ENCODE measurements at places on chromosomes 12 and 14.
A peak's percentile ranks its signal among the peaks of the same experiment; 100 is the strongest.

DNA sequence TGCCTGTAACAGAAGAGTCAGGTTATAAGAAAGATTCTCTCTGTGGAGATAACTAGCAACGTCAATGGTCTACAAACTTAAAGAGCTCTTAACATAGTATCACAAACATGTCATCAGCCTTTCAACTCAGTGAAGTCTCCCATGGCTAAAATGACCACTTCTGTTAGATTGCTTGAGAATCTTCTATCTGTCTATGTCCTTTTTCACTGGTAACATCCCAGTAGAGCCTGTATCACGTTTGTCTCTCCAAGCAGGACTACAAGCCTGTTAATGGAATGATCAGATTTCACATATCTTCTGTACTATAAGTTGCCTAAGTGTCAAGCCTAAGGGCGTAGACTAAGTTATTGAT, 50.7 kb downstream of the SLC2A13 start:
- no peak for DNase-seq

DNA sequence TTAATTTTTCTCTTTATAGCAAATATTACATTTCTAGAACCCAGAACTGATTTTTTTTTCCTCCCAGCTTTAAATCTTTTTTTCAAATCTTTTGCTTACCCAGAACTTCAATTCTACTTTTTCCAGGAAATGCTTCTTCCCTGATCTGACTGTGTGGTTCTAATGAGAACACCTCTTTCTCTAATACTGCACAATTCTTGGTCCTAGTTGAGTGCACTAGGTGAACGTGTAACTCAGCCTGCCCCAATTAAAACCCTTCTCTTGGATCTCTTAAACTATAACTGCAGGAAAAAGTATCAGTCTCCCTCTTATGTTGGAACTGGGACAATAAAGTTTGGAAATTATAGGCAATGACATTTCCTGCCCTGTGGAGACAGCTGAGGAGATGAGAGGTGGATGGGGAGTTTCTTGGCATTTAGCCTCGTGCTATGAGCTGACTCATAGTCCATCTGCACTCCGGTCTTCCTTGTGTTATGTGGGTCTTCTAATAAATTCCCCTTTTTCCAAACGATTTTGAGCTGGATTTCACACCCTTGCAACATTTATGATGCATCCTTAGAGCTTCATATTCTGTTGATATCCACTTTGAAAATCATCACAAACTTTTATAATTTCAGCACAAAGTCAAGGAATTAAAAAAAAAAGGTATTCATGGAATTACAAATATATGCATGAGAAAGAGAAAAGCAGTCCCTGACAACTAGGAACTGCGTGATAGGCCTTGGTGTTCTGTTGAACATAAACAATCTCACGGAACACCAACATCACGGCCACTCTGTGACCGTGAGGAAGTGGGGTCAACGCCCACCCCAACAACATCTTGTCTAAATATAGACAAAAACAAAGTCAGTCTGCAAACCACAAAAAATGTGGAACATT, 52.4 kb downstream of the BRMS1L start:
- DNase-seq: peak; percentile 15

GRCh38 chr14:54665946-54666345, 99.0 kb downstream of the SAMD4A start:
- DNase-seq: no peak

- no peak for DNase-seq
These were observed 84.4 kb downstream of the TMEM132D start for GRCh38 chr12:129819391-129819790.

DNA sequence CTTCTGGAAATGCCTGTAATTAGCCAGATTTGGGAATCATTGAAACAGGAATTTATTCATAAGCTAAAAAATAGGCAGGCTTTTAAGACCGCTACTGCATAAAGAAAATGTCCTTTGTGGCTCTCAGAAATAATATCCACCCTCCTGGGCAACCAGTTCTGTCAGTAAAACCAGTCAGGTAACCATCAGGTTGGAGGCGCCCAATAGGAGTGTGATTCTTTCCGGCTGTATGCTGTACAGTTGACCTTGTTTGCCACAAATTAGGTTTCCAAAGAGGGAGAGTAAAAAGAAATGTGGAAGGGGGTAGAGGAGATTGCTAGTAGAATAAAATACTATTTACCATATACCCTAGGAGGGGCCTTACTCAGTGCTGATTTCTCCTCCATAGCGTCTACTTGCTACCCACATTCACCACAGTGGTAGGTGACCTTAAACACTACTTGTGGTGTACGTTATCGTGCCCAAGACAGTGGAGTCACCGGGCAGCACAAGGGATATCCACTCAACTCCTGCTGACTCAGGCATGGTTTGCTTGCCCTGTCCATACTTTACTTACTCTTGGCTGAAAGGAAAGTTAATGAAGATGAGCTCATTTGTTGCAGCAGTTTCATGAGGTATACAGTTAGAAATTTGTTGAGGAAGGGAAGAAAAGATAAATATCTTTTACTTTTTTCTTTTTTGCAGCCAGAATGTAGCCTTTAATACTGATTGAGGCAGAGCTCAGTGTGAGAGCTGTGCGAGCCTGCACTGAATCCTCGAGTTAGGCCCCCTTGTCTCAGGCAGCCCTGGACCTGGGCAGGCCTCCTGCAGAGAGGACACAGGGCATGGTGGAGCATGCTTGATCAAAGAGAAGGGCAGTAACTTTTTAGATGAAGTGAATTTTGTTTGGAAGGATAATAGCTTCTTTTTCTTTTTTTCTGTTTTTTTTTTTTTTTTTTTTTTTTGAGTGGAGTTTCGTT, 76.7 kb downstream of the DIP2B start:
- no peak for DNase-seq

GRCh38 chr14:100063314-100063941, 1.8 kb upstream of the EVL start:
- DNase-seq: no peak

DNA sequence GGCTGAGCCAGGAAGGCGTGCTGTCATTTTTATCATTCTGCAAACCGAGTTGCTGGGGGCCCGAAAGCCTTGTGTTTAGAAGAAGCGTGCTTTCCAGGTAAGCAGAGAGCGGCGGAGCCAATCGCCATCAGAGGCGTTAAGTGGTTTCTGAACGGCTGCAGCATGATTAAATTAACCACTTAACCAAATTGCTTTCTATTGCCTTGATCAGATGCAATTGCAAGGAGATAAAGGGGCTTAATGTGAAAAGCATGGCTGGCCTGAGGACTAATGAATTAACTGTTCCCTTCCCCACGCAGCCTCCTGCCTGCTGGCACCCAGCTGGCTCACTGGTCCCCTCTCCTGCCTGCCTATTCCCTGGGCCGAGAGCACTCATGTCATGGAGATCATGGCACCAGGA, 36.6 kb upstream of the CHGA start:
- no peak for DNase-seq

GRCh38 chr12:12180136-12180535, 86.7 kb downstream of the LRP6 start:
- no peak for DNase-seq

GRCh38 chr12:109169686-109170085, 53.3 kb downstream of the ACACB start:
- no peak for DNase-seq

GRCh38 chr12:132188916-132189325, 44.7 kb downstream of the NOC4L start:
- DNase-seq: no peak

- no peak for DNase-seq
These were observed 52.0 kb upstream of the CCDC63 start for GRCh38 chr12:110794623-110795280.

- no peak for DNase-seq
These were observed 35.3 kb downstream of the STX2 start for GRCh38 chr12:130803702-130804101.

GRCh38 chr12:1204581-1205121, 213.6 kb downstream of the ERC1 start:
- no peak for DNase-seq

GRCh38 chr12:10673659-10674384, at the start of gene STYK1:
Gene STYK1 (minus strand): TSS chr12:10674052. CDS start chr12:10634618, 39,434 bp downstream.
- no peak for DNase-seq

DNA sequence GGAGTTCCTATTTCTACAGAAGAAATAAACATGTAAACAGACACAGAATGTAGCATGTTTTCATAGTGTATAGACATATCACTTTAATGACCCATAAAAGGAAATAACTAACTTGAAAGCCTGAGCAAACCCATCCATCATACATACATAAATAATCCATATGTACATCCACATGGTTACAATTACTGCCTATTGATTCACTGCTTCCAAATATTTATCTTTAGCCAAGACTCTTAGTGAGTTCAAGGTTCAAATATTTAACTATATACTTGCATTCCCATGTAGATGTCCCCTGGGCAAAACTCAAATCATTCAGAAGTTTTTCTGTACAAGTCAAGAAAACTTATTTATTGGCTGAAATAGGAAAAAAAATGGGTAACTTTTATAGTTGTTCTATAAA, 95.4 kb downstream of the CCER1 start:
- DNase-seq: no peak

DNA sequence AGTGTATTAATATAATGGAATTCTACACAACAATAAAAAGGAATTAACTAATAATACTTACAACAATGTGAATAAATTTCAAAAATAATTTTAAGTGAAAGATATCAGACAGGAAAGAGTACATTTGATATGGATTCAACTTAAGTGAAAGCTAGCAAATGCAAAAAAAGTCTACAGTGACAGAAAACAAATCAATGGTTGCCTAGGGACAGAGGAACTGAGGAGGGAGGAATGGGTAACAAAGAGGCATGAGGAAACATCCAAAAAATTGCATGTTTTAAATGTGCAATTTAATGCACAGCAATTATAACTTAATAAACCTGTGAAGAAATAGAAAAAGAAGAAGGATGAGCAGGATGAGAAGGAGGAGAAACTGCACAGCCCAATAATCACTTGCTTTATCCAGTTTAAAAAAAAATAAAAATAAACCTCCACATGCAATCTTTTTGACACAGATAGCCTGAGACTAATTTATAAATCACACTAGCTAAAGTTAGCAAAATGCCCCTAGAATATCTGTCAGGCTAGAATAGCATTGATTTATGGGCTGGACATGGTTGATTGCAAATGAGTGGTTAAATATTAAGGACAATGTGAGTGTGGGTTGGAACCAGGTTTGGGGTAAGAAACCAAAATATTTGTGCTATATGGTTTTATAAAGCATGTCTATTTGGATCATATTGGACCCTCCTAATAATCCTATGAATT, 1089.1 kb downstream of the TRHDE start:
- DNase-seq: no peak

DNA sequence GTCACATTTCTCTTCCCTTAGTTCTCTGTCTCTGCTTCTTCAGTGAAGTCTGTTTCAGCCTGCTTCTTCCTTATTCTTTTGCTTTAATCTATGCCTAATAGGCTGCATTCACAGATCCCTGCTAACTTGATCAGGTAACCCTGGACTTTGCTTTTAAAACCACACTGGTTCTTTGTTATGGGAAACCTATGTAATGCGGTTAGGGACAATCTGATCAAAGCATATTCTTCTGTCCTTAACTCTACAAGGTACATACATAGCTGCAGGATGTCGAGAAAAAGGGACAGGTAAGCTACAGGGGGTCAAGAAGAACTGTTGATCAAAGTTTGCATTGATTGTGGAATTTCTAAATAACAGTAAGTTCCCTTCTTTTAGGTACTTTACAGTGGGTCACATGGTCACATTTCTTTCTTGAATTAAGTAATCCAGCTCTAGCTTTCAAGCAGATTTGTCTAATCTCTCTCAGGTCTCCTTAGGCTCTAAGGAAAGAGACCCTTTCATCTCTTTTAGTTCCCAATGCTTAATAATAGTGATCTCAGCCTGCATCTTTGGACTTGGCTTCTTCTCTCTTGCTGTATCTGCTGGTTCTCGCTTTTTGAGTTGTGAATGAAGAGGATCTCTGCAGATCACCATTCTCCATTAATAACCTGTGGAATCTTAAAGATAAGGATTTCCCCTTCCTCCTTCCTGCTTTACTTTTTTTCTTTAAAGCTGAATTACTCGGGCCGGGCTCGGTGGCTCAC, 3.8 kb downstream of the COPZ1 start:
- DNase-seq: no peak

- DNase-seq: no peak
These were observed 275.2 kb upstream of the FLRT2 start for GRCh38 chr14:85254711-85255110.

DNA sequence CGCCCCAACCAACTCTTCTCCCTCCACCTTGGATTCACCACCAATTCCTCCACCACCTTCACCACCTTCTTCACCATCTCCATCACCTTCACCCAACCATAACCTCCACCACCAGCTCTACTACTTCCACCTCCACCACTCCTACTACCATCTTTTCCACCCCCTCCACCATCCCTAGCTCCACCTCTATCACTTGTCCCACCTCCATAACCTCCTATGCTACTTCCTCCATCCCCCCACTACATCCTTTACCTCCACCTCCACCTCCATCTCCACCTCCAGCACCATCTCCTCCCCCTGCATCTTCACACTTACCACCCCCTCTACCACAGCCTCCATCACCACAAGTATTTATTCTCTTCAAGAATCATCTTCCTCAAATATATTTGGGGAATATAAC, 254.9 kb upstream of the EGLN3 start:
- DNase-seq: no peak

GRCh38 chr12:124947013-124947412, 32.6 kb upstream of the UBC start:
- DNase-seq: no peak

DNA sequence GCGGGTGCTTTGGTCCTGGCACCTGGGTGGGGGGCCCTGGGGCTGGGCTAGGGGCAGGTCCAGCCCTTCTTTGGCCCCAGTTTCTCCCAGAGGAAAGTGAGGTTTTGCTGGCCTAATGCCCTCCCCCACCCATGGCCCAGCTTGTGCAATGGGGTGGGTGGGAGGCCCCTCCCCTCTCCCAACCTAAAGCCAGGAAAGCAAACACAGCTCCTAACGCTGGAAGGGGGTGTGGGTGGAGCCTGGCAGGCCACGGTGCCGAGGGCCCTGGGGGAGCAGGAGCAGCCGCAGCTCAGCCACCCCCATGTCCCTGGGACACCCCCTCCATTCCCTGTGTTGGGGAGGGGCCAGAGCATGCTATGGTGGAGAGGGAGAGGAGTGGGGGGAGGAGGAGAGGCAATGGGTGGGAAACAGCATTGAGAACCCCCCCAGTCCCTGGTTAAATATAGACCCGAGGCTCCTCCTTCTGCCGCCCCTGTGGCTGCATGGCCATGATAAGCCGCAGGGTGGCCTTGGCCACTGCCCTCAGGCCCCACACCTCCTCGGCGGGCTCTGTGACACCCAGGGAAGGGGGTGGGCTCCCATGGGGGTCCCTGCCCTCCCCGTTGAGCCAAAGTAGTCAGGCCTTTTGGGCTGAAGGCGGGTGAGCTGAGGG, 4.7 kb downstream of the EXOC3L4 start:
- no peak for DNase-seq

DNA sequence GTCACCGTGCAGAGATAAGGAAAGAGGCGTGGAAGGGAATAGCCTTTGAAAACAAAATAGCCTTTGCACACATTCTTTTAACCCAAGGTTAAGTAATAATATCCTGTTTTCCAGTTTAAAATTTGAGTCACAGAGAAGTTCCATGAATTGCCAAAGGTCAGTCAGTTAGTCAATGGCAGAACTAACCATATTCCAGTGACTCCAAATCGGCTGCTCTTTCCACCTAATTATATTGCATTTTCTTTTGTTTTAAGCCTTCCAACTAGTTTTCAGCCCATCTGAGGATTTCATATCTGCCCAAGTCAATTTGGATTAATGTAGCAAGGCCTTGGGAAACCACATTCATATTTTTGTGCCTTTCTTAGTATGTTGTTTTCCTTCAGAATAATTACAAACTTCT, 373.0 kb downstream of the CCDC91 start:
- DNase-seq: no peak

- no peak for DNase-seq
These were observed 10.4 kb downstream of the MAP4K5 start for GRCh38 chr14:50521912-50522341.

Measured in SHP77 treated with DMSO at 0.1 percent for 48 hours (cell line).